ENCODE measurements at places on chromosomes 2 and 18. TPM values are rescaled to one million over a fixed set of nuclear protein-coding genes. Genes with fewer than 3 reads are reported as not detected.

GRCh38 chr2:37321029-37321682, 3.5 kb downstream of the PRKD3 start:
- DNase-seq, result no peak

GRCh38 chr2:23497063-23497462, 112.1 kb downstream of the KLHL29 start:
- no peak for DNase-seq

GRCh38 chr2:215828528-215829184, 184.7 kb downstream of the MREG start:
- no peak for DNase-seq

DNA sequence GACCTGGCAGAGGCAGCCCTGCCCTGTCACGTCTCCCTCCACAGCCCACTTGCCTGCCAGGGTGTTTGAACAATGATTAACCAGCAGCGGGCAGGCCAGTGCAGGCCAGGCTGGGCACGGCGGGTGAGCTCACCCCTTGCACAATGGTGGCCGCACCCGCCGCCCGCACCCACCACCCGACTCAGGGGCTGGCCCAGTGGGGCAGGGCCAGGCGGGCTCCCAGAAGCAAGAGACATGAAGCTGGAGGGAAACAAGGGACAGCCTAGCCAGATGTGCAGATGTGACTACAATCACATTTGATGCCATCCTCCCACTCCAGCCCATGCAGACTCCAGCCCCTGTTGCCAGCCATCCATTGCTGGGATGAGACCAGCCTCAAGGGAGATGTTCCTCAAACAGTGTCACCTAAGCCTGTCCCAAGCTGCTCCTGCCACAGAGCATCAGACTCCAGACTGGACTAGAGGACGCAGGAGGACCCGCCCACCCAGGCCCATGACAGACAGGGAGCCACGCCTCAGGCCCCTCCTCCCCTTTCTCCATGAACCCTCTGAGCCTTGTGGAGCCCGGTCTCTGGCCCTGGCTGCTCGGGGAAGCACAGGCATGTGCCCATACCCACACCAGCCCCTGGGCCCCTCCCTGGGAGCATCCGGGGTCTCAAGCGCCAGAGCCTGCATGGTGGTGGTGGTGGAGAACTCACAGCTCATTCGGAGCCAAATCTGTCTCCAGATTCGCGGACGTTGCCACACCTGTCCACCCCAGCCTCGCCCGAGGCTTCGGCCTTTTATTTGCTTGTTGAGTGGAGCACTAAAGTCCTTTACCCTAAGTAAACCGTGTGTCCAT, 45.0 kb downstream of the SDC1 start:
- DNase-seq, result no peak

DNA sequence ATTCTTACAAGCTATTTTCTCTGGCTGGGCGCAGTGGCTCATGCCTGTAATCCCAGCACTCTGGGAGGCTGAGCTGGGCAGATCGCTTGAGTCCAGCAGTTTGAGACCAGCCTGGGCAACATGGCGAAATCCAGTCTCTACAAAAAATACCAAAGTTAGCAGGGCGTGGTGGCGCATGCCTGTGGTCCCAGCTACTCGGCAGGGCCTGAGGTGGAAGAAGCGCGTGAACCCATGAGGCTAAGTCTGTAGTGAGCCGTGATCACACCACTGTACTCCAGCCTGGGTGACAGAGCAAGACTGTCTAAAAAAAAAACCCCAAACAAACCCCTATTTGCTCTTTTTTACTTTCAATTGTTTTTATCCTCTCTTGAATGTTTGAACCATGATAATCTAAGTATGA, 37.0 kb downstream of the PPP4R1 start:
- DNase-seq, result no peak

- no peak for DNase-seq
Observed at GRCh38 chr2:69837533-69837932, 8.1 kb downstream of the GMCL1 start.

- DNase-seq, result no peak
Observed at GRCh38 chr2:215205787-215206186, 67.4 kb upstream of the ABCA12 start.

DNA sequence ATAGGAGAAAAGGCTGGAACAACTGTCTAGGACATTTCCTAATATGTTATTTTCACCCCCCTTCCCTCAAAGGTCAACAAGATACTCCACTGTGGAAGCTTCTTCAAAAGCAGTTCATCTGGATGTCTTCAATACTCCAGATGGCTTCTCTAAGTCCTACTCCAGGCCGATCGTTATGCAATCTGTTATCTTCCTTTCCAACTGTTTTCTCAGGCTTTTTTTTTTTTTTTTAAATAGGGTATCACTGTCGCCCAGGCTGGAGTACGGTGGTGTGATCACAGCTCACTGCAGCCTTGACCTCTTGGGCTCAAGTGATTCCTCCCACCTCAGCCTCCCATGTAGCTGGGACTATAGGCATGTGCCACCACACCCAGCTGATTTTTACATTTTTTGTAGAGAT, 26.3 kb downstream of the ATP8B1 start:
- no peak for DNase-seq

- DNase-seq, result no peak
Observed at GRCh38 chr2:236661061-236661761, 91.6 kb downstream of the ACKR3 start.

DNA sequence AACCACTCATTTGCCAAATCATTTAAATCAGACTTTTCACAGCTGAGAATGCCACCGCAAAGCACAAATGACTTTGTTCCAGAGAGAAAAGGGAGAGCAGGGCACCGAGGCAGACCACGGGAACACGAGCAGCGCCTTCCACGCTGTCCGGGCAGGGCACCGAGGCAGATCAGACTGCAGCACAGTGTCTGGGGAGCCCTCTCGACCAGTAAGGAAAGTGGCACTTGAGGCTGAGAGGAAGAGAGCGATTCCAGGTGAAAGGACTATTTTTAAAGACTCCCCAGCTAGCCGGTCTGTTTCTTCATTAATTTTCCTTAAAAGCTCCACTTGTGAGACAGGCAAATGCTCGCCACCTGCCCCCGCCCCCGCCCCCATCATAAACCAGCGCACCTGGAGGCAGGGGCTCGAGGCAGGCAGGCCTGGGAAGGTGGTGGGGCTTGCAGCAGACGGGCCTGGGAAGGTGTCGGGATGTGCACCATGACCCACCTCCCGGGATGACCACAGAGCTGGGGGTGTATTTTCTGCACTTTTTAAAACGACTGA, 80.9 kb upstream of the CTDP1 start:
- no peak for DNase-seq

GRCh38 chr2:164882276-164882675, 40.7 kb upstream of the COBLL1 start:
- no peak for DNase-seq

GRCh38 chr2:239252393-239252792, 148.4 kb downstream of the HDAC4 start:
- no peak for DNase-seq

DNA sequence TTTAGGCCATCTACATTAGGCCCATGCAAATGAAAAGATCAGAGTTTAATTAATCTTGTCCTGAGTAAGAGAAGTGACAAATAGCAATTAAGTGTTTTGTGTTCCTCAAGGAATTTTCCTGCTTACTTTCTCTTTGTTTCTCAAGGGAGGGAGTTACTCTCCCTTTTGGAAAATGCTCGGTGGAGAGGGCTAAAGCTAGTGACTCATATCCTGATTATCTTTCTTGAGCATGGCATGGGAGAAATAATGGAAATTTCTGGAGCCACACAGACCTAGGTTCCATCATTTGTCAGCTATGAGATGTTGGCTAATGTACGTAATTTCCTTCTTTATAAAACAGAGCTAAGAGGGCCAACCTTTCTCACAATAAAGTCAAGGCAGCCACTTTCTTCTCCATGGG, 177.1 kb downstream of the ETAA1 start:
- no peak for DNase-seq

DNA sequence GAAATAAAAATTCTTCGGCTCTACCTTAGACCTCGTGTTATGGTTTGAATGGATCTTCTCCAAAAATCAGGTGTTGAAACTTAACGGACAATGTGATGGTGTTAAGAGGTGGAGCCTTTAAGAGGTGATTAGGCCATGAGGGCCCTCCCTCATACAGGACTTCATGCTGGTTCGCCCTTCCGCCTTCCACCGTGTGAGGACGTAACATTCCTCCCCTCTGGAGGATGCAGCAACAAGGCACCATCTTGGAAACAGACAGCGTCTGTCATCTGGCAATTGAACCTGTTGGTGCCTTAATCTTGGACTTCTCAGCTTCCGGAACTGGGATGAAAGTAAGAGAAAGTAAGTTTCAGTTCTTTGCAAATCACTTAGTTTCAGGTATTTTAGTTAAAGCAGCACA, 126.3 kb upstream of the SPRED2 start:
- DNase-seq, result no peak

- no peak for DNase-seq
Observed at GRCh38 chr2:234457421-234457820, 39.5 kb downstream of the ARL4C start.

DNA sequence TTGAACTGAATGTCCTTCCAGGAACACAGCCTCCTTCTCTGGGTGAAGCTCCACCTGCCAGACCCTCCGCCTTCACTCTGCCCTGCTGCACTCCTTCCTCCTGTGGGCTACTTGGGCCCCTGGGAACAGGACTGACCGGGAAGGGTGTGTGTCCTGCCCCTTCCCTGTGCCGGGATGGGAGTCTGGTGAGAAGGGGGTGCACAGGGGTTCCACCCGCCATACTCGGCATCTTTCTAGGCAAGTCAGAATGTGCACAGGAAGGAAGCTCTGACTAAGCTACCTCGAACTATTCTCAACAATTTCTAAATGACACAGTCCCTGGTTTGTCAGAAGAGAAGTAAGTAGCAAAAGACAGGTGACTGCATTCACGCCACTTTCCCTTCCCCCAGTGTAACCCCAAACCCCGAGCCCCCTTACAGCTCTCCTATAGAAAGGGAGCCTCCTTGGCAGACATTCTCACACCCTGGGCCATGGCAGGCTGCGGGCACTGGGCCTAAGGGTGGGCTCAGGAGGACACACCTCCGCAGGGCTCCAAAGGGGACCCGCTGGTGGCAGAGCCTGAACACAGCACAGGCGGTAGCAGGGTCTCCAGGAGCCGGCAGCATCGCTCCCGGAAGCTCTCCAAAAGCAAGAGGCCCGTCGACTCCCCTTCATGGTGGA, 184.1 kb downstream of the HDAC4 start:
- no peak for DNase-seq

DNA sequence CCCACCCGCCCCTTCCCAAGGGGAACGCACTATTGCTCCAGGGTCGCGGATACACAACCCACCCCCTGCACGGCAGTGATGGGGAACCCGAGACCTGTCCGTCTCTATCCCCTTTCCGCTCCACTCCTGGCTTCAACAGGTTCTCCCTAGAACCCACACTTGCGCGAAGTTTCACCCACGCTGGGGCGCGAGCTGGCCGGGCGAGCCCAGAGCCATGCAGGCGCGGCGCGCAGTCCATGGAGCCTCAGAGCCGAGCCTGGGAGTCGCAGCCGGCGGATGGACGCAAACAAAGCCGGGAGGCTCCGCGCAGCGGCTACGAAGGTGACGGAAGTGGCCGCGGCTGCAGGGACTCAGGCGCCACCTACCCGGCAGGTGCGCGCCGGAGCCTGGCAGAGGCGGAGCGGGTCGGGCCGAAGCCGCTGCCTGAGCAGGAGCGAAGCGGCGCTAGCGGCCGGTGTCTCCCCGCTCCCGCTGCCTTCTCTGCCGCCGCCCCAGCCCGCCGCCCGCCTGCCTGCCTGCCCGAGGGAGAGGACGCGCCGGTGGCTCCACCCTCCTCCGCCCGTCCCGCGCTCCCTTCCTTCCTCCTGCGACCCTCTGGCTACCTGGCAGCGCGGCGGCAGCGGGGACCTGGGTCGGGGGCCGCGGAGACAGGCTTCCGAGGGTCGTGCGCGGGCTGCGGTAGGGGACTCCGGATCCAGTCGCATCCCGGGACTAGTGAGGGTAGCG, 14.0 kb downstream of the ALPG start:
- DNase-seq, result no peak

- no peak for DNase-seq
Observed at GRCh38 chr2:269356-270030, 4.7 kb downstream of the ACP1 start.

GRCh38 chr2:51158251-51158650, 126.3 kb upstream of the NRXN1 start:
- DNase-seq, result no peak

GRCh38 chr2:67216103-67216502, 181.0 kb upstream of the ETAA1 start:
- DNase-seq, result no peak

GRCh38 chr2:198127627-198128026, 323.2 kb downstream of the PLCL1 start:
- DNase-seq, result peak; percentile 43

GRCh38 chr2:199850218-199850717, 724 bp downstream of the FTCDNL1 start:
- no peak for DNase-seq

DNA sequence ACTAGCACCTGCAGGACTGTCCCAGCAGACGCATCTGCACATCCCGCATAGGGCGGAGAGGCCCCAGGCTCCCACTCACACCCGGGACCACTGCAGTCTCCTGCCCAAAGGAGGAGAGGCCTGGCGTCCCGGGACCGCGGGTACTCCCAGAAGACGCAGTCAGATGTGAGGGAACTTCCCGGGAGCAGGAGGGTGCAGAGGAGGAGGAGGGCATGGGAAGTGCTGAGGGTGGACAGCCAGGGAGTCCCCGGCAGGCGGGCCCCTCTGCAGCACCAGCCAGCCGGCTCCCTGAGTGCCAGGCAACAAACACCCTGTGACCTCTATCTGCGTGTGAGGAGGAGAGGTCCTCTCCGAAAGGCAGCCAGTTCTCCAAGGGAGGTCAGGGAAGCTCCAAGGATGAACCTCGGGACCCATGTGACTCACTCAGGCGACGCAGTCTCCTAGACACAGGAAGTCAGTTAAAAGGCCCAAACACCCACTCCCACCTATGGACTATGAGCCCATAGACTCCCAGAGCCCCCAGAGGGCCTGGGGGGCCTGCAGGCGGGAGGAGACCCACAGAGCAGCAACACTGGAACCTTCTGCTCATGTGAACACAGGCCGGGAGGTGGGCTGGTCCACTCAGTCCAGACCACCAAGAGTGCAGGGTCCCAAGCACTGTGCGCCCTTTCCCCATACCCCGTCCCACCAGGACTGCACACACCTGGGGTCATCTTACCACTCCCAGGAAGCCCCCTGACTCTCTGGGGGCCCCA, 4.2 kb downstream of the PXDN start:
- no peak for DNase-seq

Gene PRKCE
- polyA plus RNA-seq, result 9.2 TPM

Gene TXNDC2
- polyA plus RNA-seq, result 0.09 TPM

Gene SLC5A7
- 0.76 TPM for polyA plus RNA-seq

Gene CHMP3
- polyA plus RNA-seq, result 119 TPM

Gene CMPK2
- polyA plus RNA-seq, result 5.1 TPM

Gene UGT1A4
- not detected for polyA plus RNA-seq

Gene ABHD1
- polyA plus RNA-seq, result 2.0 TPM
